ENCODE measurements at places on chromosomes 2 and 18. TPM values are rescaled to one million over a fixed set of nuclear protein-coding genes. Genes with fewer than 3 reads are reported as not detected.

- no peak for DNase-seq
Measured at GRCh38 chr2:38978908-38979307, 89.2 kb downstream of the ARHGEF33 start.

DNA sequence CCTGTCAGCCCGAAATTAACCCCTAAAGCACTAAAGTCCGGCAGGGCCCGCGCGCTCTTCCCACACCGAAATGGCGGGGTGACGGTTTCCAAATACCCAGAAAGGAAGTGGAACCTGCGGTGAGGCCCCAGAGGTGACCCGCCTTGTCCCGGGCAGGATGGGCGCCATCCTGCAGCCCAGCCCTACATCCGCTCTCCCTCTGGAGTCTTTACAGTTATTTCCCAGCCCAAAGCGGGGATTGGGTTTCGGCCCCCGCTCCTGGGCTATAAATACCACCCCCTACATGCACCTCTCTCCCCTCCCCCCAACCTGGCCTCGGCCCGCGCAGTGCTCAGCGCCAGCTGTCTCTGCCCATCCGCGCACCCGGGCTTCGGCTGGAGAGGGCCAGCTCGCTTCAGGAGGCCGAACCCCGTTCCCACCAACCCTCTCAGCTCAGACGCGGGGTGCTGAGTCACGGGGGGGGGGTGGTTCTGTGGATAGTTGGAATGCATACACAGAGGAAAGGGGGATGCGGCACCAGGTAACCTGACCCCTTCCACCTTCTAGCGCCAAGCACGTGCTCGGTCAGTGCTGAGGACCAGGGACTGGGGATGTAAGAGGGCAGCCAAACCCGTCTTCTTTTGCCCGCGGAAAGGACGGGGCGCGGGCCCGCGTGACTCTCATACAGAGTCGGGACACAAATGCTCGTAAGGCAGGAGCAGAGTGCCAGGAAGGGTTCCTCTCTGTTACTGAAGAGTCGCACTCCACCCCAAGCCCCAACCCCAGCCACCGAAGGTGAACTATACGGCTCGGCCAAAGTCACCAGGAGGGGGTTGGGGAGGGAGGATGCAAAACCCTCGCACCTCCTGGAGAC lies at the start of gene TUBA4B:
TUBA4B (plus strand) TSS at position 344 of the 853 bp plus-strand sequence; CDS start at position 509, 165 bp downstream.
- DNase-seq, result peak; percentile 91

DNA sequence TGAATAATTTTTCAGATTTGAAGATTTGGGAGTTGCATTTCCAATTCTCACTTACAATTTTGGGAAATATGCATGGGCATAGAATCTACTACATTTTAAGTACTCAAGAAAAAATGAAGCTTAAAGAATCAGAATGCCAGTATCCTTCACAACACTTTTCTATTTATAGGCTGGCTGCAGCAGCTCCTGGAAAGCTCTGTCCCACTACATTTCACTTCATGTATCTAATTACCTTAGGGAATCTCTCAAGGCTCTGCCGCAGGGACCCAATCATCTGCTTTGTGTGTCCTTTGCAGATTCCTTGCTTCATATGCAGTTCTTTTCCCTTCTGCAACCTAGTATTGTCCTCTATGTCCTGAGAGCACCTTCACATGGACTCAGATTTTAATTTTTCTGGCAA lies 102.9 kb downstream of the NUP35 start:
- peak; percentile 14 for DNase-seq

GRCh38 chr2:213848631-213849030 lies 562.2 kb upstream of the VWC2L start:
- DNase-seq, result no peak

STARD6 gene
- not detected for total RNA-seq

Measured in gastrocnemius medialis (tissue), 4 donors.